Activated T-helper 1 cell treated with anti-CD3 and anti-CD28 coated beads, Interleukin-2, amount 50 U/mL, for 16 hours (primary cell): ENCODE measurements at places on chromosomes 6 and 20.
A peak's percentile ranks its signal among the peaks of the same experiment; 100 is the strongest.

GRCh38 chr6:3869632-3870527, 20.7 kb downstream of the FAM50B start:
- DNase-seq = no peak

GRCh38 chr6:127727260-127727953, 150.4 kb downstream of the C6orf58 start:
- DNase-seq = no peak

DNA sequence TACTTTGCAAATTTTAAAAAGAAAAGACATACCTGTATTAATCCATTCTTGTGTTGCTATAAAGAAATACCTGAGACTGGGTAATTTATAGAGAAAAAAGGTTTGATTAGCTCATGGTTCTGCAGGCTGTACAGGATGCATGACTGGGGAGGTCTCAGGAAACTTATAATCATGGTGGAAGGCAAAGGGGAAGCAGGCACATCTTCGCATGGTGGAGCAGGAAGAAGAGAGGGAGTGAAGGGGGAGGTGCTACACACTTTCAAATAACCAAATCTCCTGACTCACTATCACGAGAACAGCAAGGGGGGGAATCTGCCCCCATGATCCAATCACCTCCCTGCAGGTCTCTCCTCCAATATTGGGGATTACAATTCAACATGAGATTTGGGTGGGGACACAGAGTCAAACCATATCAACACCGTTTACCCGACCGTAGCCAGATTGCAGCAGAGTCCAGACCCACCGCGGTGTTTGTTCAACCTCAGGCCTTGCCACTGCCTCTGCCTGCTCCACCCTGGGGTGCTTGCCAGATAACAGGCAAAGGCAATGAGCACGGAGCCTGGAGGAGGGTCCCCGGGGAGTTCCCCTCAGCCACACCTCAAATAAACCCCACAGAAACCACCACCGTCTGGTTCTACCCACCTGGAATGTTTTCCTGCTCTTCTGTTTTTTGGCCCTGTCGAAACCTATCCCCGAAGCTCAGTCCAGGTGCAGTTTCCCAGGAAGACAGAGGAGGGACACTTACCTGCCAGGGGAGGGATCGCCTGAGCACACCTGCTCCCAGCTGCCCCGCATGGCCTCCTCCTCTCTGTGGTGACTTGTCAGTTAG, 142.2 kb upstream of the AFDN start:
- no peak for DNase-seq

DNA sequence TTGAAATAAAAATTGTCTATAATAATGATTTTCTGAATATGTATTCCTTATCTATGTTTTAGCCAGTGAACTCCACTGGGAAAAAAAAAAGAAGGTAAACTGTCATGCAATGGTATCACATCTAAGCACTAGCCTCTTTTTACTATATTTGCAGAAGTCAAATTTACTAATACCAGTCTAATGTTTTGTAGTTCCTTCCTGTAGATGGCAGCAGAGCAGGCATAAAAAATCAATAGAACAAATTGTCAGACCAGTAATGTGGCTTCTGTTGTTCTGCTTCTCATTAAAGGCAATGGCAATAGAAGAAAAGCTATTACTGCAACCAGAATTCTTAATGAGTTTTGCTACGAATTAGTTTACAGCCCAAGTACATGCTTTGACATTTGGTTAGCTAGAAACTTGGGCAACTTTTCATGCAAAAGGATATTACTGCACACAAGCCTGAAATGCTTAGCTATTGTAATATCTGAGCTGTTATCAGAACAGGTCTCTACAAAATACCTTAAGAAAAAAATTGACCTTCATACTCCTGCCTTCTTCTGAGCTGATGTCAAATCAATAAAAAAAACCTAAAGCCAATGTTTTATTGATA, 476.9 kb downstream of the KHDRBS2 start:
- DNase-seq = no peak

DNA sequence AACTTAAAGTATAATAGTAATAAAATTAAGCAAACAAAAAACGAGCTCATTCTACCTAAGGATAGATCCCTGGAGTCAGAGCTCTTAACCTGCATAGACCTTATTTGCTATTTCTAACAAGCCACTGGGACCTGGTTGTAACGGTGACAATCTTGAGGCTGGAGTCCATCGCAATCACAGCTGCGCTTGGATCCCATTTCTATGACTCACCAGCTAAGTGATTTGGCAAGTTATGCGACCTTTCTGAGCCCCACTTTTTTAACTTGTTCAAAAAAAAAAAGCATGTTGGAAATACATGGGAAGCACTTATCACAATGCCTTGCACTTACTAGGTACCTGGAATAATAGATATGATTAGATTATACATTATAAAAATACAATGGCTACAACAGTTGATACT, 389.5 kb upstream of the CDH4 start:
- DNase-seq = no peak

GRCh38 chr20:5807431-5807830, 57.2 kb downstream of the SHLD1 start:
- no peak for DNase-seq

DNA sequence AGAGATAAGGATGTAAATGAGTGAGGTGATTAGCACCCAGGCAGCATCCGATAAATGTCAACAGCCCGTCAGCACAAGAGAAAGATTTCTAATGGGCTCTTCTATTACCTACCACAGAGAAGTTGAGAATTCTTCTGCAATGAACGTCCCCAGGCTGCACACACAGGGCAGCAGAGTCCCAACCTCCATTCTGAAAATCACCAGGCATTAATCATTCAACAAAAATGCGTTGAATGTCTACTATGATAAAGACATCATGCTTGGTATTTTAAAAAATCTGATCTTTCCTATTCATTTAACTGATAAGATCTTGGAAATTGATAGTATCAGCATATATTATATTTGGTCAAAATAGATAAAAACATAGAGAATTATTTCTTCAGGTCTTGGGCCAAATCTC, 59.5 kb upstream of the VGLL2 start:
- no peak for DNase-seq

- no peak for DNase-seq
These were observed 155.2 kb downstream of the TTLL2 start for GRCh38 chr6:167479901-167480648.

- DNase-seq = no peak
These were observed 175.2 kb upstream of the AFDN start for GRCh38 chr6:167651318-167652041.

DNA sequence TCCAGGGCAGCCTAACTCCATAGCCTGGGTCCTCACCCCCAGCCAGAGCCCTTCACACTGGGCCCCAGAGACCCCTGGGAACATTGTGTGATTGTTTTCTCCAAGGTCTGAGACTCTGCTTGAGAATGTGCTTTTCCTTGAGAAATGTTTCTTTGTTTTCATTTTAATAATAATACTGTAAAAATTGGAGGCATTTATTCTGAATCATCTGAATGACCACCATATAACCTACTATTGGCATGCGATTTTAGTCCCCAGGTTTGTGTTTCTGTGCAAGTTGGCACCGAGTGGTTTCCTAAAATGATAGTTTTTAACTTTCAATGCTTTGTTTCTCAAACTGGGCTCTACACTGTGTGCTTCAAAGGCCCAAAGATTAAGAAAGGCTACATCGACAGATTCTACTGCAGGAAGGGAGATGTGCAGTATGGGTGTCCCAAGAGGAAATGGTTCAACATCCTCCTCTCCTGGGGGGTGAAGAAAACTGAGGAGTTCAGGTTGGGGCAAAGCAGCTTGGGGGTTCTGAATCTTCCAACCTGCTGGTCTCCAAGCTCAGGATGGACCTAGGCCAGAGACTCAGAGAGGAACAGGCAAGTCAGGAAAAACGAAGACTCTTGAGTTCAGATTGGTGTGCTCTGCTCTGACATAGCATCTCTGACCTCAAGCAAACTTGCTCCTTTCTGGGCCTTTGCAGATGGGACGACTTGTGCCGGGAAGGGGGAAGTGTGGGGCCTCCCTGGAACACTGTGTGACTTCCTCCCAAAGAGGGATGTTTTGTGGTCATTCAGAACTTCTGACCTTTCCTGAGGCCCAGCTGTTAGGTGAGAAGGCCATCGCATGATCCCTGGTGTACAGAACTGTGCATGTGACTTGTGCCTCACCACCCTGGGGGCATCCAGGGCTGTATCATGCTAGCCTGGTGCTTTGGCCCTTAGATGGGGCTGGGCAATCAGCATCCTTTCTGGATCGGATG, 31.0 kb downstream of the DAAM2 start:
- DNase-seq = no peak

- no peak for DNase-seq
These were observed 100.6 kb downstream of the PRDM1 start for GRCh38 chr6:106186714-106187113.

GRCh38 chr6:125154118-125154760, 666 bp downstream of the TPD52L1 start:
- DNase-seq = no peak

DNA sequence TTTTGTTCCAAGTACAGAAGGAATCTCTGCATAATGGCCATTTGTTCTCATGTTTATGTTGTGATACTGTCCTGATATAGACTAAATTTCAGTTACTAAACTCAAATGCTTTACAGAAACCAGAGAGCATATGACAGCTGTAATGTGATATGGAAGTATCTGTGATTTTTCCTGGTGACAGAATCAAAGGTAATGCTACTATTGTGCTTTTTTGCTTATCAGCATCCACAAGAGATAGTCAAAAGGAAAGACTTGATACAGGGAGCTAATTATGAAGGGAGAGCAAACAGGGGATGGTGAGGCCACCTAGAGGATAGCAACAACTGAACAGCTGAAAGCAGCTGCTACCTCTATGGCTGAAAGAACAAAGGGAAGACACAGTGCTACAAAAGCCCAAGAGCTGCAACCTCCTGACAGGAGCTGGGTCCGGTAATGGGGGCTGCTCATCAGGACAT, 181.4 kb downstream of the PHF3 start:
- no peak for DNase-seq

GRCh38 chr6:22455378-22455777, 114.0 kb upstream of the HDGFL1 start:
- DNase-seq = no peak

DNA sequence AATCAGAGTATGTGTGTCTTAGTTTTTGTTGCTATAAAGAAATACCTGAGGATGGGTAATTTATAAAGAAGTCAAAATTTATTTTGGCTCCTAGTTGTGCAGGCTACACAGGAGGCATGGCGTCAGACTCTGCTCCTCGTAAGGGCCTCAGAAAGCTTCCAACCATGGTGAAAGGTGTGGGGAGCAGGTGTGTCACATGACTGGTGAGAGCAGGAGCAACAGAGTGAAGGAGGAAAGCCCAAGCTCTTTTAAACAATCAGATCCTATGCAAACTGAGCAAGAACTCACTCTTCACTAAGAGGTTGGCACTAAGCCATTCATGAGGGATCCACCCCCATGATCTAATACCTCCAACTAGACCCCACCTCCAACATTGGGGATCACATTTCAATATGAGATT, 1524.3 kb downstream of the HACE1 start:
- DNase-seq = no peak

DNA sequence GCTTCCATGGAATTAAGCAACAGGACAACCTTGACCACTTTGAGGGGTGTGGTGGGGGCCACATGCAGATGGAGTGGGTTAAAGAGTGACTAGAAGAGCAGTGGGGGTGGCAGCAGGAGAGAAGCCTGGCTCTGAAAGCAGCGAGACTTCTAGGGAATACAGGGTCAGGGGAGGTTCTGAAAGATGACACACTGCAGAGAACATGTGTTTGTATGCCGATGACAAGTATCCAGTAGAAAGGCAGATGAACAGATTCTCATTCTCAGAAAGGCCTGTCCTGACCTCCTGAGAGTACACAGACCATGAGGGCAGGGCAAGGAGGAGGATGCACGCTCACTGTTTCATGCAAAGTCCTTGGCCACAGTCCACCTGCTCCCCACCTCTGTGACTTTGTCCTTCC, 2.9 kb downstream of the LPA start:
- DNase-seq = no peak

DNA sequence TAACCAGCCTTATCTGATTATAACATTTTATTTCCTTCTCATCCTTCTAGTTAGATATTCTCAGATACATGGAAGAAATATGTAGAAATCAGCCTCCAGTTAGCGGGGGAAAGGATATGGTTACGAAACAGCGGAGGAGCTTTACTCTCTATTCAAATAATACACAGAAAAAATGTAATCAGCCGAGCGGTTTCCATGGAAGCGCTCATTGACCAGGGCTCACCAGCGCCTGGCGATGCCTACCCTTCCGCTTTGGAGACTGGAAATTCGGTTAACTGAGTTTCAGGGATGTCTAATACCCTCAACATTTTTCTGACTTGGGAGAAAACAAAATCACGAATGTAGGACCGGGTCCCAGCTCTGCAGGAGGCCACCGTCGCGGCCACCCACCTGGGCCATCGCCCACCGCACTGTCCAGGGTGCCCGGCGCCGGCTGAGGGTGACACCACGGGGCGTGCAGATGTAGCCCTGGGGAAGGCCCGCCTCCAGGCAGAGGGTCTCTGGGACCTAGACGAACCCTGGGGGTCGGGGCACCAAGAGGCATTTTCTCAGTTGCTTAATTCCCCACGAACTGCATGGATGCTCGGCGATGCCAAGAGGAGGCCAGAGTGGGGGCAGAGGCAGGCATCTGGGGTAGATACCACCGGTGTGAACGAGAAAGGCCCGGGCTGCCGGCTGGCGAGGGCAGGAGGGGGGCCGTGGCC, 1.7 kb downstream of the PRR18 start:
- no peak for DNase-seq

DNA sequence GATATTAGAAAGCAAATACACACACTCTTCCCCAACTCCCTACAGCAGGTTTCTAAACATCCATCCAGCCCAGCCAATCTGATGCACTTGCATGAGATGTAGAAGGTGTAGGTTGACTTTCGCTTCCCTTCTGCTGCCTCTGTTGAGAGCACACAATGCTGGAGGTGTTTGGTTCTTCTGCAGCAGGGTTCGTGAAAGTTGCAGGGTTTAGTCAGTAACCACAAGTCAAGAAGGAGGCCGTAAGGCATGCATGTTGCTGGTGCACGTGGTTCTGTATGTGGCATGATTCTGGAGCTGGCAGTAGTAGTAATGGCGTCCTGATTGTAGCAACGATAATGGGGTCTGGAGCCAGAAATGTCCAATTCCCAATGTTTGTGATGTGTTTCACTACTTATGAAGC, 53.0 kb downstream of the DEK start:
- DNase-seq = no peak

- DNase-seq = no peak
These were observed 332.1 kb downstream of the UTRN start for GRCh38 chr6:144617191-144617590.

GRCh38 chr6:157056275-157056674, 267.0 kb downstream of the TMEM242 start:
- DNase-seq = no peak

DNA sequence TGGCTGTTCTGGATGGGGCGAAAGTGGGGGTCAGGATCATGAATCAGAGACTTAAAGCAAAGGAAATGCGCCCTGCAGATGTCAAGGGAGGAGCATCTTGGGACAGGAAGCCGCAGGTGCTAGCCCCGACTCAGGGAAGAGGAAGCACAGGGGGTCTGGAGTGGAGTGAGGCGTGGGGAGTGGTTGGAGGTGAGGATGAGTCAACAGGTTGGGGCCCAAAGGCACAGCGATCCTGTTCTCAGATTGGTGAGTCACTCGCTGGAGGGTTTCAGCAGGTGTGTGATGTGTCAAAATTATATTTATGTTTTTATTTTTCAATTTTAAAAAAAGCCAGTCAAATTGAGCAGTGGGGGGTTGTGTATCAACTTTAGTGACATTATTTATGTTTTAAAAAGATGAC, 19.0 kb downstream of the PACSIN1 start:
- DNase-seq = peak; percentile 47

- no peak for DNase-seq
These were observed 131.9 kb upstream of the SGK1 start for GRCh38 chr6:134449781-134450180.
